ENCODE measurements at places on chromosomes 12 and 14.

- DNase-seq, result no peak
Observed at GRCh38 chr12:52836491-52837412, 2.6 kb upstream of the KRT79 start.

DNA sequence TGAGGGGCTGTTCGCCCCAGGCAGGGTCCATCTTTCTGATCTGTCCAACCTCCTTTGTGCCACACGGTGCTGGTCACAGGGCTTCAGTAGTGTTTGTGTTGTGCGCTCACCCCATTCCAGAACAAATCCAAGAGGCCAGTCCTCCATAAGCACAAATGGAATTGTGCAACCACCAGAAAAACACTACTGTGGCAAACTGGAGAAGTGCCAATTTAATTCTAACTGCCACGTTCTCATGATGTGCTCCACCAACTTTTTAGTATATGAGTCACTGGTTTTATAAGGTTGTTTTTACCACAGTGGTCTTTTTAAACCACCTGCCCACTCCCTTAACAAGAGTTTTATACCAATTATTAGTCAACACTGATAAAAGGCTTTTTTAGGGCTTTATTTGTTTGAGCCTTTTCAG is 380.2 kb downstream of the NAV3 start:
- DNase-seq, result no peak

DNA sequence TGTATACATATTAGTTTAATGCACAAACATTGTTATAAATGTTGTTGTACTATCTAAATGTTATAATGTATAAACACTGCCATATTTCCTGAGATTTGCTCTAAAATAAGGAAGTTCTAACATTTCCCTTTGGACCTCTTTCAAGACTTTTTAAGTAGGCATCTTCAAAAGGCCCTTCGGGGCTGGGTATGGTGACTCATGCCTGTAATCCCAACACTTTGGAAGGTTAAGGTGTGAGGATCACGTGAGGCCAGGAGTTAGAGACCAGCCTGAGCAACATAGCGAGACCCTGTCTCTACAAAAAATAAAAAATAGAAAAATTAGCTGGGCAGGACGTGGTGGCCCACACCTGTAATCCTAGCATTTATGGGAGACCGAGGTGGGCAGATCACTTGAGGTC is 35.5 kb downstream of the FBLN5 start:
- DNase-seq, result no peak

DNA sequence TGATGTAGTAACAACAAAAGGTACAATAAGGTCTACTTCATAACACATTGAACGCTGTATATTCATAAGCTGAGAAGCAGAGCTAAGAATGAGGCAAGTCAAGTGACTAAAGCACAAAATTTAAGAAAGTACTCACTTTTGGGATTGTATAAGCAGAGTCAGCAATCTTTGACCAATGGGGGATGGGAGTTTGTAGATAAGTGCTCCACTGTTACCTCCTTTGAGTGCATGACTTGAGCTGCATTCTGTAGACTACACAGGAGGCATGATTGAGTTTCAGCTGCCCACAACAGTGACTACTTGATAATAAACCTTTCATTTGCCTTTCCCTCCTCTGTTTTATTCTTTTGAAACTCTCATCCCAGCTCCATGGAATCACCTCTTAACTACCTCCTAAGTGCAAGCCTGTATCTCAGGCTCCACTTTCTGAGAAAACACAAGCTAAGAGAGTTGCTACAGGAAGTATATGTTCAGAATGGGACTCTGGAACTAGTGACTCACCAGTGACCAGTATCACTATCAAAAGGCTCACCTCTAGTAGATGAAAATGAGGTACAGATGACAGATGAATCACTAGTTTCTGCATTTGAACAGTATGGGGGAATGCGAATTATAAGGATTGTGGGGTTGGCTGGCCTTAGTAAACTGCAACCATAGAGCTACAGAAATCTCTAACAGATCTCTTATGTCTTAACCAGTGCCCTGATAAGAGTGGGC is 49.2 kb downstream of the SLC35F4 start:
- DNase-seq, result no peak

- DNase-seq, result no peak
Observed at GRCh38 chr12:85275374-85275773, 4.6 kb upstream of the ALX1 start.

DNA sequence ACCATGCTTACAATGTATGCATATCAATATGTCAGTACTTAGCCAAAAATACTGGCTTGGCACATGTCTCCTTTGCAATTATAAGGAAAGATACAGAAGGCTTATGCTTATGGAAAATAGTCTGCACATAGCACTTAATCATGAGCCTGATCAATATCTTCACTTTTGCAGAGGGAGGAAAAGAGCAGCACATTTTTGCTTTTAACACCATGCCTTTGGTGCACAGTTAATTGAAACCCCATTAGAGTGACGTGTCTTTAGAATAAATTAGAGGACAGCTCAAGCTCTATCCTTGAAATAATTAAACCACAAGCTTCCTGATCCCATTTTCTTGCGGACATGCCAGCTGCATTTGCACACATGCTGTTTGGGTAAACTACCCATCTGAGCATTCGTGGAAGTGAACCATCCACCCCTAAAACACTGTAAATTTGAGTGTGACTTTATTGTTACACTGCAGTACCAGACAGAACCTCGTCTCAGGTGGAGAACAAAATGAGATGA is 839.9 kb upstream of the MGAT4C start:
- no peak for DNase-seq

- no peak for DNase-seq
Observed at GRCh38 chr12:106265116-106265515, 17.3 kb upstream of the CKAP4 start.

- no peak for DNase-seq
Observed at GRCh38 chr12:11162502-11162901, 8.5 kb upstream of the SMIM10L1 start.

- DNase-seq, result no peak
Observed at GRCh38 chr12:537772-538171, 78.0 kb downstream of the B4GALNT3 start.

DNA sequence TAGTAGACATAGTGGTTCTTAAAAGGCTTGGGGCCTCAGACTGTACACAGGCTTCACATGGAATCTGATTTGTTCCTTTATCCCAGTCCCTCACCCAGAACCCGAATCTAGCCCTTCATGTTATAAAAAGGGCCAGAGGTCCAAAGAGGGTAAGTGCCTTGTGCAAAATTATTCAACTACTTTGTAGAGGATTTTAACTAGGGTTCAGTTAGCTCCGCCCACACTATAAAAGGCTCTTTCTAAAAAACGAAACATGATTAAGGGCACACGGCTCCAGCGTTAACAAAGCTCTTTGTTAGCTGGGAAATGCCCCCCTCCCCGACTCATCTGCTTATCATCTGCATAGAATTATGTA is 3.2 kb upstream of the SOCS2 start:
- DNase-seq, result no peak

GRCh38 chr12:59444932-59445331 is 150.9 kb upstream of the SLC16A7 start:
- peak; percentile 4 for DNase-seq

DNA sequence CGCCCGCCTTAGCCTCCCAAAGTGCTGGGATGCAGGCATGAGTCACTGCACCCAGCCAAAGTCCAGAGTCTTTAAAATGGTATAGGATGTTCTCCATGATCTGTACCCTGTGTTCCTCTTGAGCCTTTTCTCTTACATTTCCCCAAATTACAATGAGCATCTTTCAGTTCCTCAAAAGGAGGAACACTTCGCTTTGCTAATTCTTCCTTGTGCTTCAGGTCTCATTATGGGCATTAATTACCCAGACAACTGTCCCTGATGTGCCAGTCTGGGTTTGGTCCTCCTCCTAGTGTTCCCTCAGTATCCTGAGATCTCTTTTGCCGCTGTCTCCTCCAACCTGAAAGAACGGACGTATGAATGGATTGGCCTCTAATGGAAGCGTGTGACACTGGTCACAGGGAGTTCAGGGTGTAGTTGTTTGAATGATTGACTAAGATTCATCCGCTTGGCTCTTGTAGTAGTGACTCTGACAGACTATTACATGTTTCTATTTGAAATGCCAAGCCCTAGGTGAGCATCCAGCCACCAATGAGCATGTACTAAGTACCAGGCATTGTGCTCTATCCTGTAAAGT is 8.2 kb downstream of the PRKCH start:
- no peak for DNase-seq

- DNase-seq, result no peak
Observed at GRCh38 chr14:84708865-84709264, 821.1 kb upstream of the FLRT2 start.

DNA sequence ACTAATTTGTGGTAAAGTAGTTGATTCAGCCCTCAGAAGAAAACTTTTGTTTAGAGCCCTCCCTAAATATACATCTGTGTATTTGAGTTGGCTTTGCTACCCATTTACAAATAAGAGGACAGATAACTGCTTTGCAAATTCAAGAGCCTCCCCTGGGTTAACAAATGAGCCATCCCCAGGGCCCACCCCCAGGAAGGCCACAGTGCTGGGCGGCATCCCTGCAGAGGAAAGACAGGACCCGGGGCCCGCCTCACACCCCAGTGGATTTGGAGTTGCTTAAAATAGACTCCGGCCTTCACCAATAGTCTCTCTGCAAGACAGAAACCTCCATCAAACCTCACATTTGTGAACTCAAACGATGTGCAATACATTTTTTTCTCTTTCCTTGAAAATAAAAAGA is 2.7 kb downstream of the FZD10 start:
- no peak for DNase-seq

DNA sequence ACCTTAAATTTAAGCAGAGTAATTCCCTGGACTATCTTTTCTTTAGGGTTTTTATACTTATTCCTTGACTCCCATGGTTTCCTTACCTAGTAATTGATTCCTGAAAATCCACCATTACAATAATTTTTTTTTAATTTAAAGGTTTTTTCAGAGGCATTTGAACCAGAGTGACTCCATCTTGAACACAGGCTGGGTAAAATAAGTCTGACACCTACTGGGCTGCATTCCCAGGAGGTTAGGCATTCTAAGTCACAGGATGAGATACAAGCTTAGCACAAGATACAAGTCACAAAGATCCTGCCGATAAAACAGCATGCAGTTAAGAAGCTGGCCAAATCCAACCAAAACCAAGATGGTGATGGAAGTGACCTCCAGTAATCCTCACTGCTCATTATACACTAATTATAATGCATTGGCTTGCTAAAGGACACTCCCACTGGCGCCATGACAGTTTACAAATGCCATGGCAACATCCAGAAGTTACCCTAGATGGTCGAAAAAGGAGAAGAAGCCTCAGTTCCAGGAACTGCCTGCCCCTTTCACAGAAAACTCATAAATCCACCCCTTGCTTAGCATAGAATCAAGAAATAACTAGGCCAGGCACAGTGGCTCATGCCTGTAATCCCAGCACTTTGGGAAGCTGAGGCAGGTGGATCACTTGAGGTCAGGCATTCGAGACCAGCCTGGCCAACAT is 53.6 kb downstream of the SLC25A21 start:
- no peak for DNase-seq

- no peak for DNase-seq
Observed at GRCh38 chr14:59103396-59103795, 85.1 kb upstream of the DAAM1 start.

- peak; percentile 50 for DNase-seq
Observed at GRCh38 chr12:92136965-92137721, 8.5 kb downstream of the BTG1 start.

- DNase-seq, result no peak
Observed at GRCh38 chr14:87754520-87755223, 238.3 kb downstream of the GALC start.

GRCh38 chr12:1839464-1839863 is 19.1 kb downstream of the LRTM2 start:
- no peak for DNase-seq

GRCh38 chr12:21888276-21888863 is 52.9 kb downstream of the ABCC9 start:
- no peak for DNase-seq

DNA sequence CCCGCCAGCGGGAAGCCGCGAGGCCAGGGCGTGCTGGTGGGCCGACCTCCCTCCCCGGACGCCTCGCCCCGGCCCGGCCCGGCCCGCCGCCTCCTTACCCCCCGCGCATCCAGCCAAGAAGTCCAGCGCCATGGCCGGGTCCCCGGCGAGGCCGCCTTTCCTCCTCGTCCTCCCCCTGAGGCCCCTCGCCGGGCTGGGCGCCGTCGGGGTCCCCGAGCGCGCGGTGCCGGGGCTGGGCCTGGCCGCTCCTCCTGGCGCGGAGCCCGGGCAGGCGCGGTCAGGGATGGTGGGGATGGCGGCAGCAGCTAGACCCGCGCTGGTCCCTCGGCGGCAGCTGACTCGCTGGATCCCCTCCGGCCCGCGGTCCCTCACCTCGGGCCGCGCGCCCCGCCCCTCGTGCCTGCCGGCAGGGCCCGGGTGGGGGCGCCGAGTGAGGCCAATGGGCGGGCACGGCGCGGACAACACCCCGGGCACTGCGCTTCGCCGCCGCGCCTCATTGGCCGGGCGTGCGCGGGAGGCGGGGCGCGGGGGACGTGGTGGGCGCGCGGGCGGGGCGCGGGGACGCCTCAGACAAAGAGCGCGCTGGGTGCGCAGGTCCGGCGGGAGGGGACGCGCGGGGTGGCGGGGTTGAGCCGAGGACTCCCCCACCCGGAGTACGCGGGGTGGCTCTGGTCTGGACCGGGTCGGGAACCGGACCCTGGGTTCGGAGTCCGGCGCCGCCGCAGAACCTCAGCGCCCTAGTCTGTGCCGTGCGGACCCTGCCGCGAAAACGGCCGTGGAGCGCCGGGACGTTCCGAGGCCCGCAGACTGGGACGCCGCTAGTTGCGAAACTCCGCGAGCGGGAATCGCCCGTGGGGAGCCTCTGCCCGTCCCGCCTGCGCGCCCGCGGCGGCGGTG is at the start of gene SLC25A29:
Gene SLC25A29, minus strand, starts transcription at position 344 of the 897 bp plus-strand sequence. Its CDS starts 212 bp downstream, at position 132.
- peak; percentile 55 for DNase-seq

DNA sequence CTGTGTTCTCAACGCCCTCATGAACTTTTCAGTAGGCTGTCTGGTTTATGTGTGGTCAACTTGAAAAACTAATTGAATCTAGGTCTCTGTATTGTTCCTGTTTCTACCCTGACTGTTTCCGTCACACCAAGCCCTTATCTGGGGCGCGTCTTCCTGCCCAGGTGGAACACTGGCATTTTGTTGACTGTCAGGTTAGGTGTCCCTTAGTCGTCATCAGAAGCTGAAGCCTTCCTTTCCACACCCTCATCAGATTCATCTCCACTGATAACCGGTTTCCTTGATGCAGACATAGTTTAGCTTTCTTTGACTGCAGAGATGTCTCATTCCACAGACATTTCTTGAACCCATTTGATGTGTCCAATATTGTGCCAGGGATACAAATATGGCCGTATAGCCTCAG is 96.5 kb downstream of the DUSP16 start:
- peak; percentile 84 for DNase-seq
